Body of pancreas (tissue), 4 donors: ENCODE measurements at places on chromosomes 4 and X. TPM values are rescaled to one million over a fixed set of nuclear protein-coding genes. Genes with fewer than 3 reads are reported as not detected.
A peak's percentile ranks its signal among the peaks of the same experiment; 100 is the strongest.

The VCX3A gene
- not detected for total RNA-seq

The SULT1E1 gene
- total RNA-seq: 1.3 TPM

The GAGE12H gene
- total RNA-seq: not detected

The VEGFC gene
- total RNA-seq: 1.3 TPM

- DNase-seq: peak; percentile 13
Measured at GRCh38 chrX:135740681-135741149, 27.3 kb downstream of the CT45A1 start.

GRCh38 chr4:26104056-26104685 is 190.2 kb downstream of the SMIM20 start:
- no peak for DNase-seq

- no peak for DNase-seq
Measured at GRCh38 chrX:31969714-31970113, 897.9 kb upstream of the FTHL17 start.

DNA sequence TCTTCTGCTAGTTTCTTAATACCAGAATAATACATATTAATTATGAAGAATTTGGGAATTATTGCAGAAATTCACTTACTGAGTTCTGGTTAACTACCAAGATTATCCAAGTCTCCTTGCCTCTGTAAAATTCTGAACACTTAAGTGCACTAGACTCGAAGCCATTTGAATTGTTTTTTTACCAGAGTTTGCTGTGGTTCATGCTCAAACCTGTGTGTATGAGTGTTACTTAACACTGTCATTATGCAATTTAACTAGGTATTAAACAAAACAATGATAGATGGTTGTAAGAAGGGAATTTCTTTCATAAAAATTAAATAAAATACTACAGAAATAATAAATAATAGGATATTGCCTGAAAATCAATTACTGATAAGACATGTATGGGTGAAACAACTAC is 145.6 kb upstream of the FAT4 start:
- DNase-seq: no peak

GRCh38 chr4:149741186-149741831 is 74.3 kb downstream of the IQCM start:
- DNase-seq: no peak

- DNase-seq: no peak
Measured at GRCh38 chr4:48380583-48381167, 39.3 kb downstream of the SLAIN2 start.

DNA sequence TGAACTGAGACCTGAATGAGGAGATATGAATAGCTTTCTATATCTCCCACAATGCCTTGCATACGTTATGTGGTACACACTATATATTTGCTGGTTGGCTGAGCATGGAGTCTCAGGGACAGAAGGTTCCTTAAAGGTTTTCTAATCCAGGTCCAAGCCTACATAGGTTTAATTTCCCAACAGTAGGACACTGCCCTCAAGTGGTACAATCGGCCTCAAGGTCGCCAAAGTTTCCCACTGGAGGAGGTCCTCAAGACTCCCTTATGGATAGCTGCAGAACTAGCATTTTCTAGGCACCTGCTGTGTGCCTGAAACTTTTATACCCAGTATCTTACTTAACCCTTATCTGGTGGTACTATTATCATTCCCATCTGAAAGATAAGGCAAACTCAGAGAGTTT is 21.0 kb upstream of the EFNB1 start:
- peak; percentile 30 for DNase-seq

- no peak for DNase-seq
Measured at GRCh38 chr4:4455210-4455865, 68.4 kb downstream of the NSG1 start.
